ENCODE measurements at places on chromosomes 3 and 15.

DNA sequence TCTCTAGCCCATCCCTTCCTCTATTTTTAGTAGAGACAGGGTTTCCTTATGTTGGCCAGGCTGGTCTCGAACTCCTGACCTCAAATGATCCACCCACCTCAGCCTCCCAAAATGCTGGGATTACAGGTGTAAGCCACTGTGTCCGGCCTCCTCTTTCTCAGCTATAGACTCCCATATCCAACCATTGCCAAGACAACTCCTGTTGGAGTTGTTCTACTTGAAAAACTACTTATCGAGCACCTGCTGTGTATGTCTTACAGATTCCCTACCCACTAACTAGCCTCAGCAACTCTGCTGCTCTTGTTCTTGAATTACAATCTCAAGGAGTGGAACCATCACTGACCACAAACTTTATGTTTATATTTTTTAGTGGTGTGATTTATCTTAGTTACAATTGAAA lies 186.6 kb downstream of the SLC9A9 start:
- no peak for DNase-seq

DNA sequence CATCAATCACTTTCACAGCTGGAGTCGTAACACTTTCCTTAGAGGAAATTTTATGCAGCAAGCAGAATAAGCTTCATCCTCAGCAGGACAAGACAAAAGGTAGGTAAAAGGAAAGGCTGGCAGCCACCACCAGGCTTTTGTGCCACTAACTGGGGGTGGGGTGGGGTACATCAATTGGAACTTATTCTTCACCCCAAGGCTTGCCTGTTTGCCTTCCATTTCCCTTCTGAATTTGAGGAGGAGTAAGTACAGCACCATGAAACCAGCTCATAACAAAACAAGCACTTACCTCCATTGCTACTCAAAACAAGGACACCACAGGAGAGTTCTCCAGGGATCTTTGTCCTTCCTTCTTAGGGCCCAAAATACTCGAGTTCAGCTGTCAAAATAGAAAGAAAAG lies 296.8 kb downstream of the ARRDC4 start:
- DNase-seq = no peak

GRCh38 chr3:50254577-50255250 lies 14.2 kb upstream of the SEMA3B start:
- DNase-seq = no peak

DNA sequence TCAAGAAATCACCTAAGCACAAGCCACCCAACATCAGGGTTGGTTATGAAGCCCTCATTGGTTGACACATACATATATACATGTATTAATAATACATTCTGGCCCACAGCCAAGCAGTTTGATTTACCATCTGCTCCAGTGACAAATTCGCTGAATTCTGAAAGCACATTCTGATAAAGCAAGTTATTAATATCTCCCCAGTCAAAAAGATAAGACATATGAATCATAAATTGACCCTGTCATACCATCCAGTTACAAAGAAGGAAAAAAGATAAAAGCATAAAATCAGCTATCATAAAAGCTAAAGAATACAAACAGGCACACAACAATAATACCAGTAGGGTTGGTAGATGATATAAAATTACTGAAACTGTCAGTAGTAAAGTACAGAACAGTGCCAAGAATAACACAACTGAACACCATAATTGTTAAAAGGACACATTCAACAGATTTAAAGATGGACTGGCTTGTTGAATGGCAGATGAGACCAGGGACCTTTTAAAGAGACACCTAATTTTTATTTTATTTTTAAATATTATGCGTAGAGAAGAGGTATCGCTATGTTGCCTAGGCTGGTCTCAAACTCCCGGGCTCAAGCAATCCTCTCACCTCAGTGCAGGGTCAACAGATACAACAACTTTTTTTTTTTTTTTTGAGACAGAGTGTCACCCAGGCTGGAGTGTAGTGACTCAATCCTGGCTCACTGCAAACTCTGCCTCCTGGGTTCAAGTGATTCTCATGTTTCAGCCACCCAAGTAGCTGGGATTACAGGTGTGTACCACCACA lies 7.7 kb downstream of the SNX4 start:
- no peak for DNase-seq

- no peak for DNase-seq
These were observed at the start of gene CACNA2D3 for GRCh38 chr3:54122324-54123002. Gene CACNA2D3 (plus strand): TSS chr3:54122552.

DNA sequence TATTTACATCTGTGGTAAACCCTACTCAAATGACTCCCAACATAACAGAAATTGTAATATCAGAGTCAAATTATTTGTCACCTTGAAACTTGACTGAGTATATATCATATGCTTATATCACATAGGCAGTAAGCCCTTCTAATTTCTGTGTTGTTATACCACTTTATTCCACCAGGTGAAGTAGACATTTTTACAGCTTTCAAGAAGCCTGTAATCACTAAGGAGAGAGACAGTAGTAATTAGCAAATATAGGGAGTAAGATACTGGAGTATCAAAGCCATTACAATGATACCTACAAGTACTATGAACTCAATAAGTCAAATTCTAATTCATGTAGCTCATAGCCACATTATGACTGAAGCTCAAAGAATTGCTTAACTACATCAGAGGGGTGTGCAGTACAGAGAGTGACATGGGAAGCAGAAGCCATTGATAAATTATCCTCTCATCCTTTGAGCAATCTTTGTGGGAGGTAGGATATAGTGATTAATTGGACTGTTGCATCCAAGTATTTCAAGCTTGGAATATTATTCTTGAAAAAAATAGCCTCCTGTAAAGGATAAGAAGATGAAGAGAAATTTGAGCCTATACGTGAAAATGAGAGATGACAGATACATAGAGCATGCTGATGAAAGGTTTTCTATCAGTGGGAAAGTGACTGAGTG lies 1005.9 kb downstream of the ZPLD1 start:
- no peak for DNase-seq

GRCh38 chr15:41809526-41810220 lies 18.2 kb upstream of the JMJD7 start:
- DNase-seq = no peak

- no peak for DNase-seq
These were observed 602 bp upstream of the ATP2B2 start for GRCh38 chr3:10505791-10506585.

DNA sequence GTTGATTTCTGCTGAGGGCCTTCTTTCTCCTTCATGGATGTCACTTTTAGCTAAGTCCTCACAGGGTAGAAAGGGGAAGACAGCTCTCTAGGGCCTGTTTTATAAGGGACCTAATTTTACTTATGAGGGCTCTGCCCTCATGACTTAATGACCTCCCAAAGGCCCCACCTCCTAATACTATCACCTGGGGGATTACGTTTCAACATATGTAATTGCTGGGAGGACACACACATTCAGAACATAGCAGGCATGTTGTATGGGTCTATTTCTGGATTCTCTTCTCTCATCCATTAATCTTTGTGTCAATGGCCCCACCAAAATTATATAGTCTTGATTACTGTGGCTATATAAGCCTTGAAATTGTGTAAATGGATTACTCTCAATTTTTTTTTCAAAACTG lies 255.0 kb downstream of the CLSTN2 start:
- DNase-seq = no peak
